ENCODE measurements at places on chromosomes 1 and 21. TPM values are rescaled to one million over a fixed set of nuclear protein-coding genes. Genes with fewer than 3 reads are reported as not detected.

DNA sequence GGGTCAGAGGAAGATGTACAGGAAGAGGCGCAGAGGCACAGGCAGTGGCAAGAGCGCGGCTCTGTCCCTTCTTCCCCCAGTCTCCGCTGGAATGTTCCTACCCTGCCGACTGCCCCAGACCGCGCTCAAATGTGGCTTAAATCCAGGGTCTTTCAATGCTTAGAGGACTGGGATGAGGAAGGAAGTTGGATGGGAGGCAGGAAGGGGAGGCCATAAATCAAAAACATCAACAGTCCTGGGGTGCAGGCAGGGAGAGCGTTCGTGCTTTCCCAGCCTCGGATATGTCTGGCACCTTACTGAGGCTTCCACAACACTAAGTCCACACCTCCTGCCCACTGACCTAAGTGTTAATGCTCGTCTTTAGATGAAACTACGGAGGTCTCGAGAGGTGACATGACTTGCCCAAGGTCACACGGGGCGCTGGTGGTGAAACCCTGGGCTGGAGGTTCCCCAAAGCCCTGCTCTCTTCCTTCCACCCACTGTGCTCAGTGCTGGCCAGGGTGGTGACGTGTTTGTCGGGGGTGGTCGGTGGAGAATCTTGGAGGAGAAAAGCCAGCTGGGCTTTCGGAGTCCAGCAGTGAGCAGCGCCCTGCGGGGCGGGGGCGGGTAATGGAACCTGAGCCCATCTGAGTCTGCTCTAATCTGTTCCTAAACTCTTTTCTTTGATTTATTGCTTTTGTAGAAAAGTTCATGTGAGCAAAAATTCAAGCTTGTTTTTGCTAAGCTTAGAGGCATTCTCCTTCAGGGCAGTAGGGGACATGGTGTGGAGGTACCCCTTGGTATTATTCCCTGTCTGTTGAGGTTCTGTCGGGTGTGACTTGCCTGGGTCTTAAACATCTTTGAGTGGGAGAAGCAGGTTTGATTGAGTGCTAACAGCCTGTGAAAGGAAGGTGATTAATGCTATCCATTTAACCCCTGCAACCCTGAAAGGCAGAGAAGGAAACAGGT lies 708 bp downstream of the CDA start:
- peak; percentile 64 for DNase-seq

DNA sequence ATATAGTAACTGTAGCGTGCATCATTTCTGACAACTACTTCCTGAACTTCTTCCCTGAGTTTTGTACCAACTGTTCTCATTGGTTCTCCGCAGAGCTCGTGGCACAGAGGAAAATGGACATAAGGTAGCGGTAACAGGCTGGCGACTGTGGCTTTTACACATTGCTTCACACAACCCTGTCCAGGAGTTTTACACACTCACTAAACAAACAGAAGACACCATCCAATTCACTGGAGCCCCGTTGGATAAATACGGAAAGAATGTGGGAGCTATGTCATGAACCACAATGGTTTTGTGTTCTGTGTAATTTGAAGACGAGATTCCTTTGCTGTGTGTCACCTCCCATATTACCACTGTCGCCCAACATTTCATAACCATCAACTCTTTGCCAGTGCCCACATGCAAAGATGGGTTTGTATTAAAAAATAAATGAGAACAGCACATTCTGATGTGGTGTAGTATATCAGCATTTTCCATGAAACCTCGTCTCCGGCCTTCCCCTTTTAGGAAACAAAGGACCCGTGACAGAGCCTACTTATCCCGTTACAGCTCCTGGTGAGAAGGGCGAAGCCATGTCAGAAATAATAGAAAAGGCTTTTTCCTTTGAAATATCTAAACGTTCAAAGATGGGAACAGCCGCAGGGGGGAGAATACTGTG lies 47.4 kb upstream of the ENAH start:
- peak; percentile 99 for DNase-seq

- no peak for DNase-seq
Measured at GRCh38 chr21:44427241-44428120, 27.8 kb upstream of the LRRC3 start.

GRCh38 chr1:28973596-28974421 lies 59.4 kb downstream of the EPB41 start:
- peak; percentile 28 for DNase-seq

- peak; percentile 63 for DNase-seq
Measured at GRCh38 chr1:205335692-205336091, 14.1 kb upstream of the NUAK2 start.

IQCC gene
- 2.9 TPM for total RNA-seq

VANGL2 gene
- 0.10 TPM for total RNA-seq

ETV3L gene
- not detected for total RNA-seq

INAVA gene
- total RNA-seq, result 18.0 TPM

TNFRSF4 gene
- total RNA-seq, result not detected

TEKT2 gene
- 0.20 TPM for total RNA-seq

SERTAD4 gene
- total RNA-seq, result 19.8 TPM

Measured in RPMI7951 (cell line).